ENCODE measurements at places on chromosomes 2 and 18.

DNA sequence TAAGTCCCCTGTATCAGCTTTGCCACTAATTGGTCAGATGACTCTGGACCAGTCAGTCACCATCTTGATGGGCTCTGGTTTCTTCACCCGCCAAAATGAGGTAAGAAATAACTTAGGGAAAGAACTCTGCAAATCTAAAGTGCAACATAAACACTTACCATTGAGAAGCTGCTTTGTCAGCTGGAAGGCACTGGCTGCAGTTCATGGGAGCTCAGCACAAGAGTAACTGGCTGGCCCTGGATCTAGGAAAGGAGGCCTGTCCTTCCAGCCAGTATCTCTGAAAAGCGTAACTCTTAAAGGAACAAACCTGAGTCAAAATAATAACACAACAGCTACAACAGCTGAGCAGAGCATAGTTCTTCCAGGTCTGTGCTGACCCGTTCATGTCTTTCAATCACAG, 123.9 kb downstream of the CACNB4 start:
- no peak for DNase-seq

DNA sequence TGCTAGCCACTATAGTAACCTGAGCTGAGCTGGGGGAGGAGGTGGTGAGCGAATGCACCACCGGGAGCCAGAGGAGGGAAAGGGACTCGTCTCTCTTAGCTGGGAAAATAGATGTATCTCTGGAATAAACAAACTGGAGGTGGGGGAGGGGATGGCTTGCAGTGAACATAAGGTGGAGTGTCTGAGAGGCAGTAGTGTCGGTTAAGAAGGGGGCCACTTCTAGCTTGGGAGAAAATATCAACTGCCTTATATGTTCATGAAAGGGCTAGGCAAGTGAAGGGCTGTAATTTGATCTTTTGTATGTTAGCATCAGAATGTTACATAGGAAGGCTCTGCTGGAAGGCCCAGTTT, 2.2 kb downstream of the SETBP1 start:
- DNase-seq, result no peak

DNA sequence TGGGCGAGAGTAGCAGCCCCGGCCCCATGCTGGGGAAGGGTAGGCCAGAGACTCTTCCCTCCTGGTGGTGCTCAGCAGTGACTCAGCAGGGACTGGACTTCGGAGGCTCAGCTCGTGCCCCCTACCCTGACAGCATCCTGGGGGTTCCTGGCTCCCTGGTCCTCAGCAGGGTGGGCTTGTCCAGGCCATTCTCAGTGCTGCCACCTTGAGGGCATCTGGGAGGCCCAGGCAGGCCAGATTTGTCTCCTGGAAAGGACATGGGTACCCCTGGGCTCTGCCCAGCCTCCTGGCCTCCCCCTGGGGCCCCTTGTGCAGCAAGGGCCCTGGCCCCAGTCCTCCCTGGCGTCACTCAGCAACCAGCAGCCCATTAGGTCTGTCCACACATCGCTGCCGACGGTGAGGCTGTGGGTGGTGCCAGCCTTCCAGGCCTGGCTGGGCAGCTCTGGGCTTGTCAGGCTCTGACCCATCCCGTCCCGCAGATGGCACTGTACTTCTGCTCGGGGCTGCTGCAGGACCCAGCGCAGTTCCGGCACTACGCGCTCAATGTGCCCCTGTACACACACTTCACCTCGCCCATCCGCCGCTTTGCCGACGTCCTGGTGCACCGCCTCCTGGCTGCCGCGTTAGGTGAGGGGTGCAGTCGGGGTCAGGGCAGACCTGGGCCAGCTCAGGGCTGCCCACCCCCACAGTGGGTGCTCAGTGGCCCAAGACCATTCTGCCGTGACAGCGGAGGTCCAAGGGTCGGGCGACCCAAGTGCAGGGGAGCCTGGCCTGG, 45.0 kb upstream of the ALPP start:
- no peak for DNase-seq

DNA sequence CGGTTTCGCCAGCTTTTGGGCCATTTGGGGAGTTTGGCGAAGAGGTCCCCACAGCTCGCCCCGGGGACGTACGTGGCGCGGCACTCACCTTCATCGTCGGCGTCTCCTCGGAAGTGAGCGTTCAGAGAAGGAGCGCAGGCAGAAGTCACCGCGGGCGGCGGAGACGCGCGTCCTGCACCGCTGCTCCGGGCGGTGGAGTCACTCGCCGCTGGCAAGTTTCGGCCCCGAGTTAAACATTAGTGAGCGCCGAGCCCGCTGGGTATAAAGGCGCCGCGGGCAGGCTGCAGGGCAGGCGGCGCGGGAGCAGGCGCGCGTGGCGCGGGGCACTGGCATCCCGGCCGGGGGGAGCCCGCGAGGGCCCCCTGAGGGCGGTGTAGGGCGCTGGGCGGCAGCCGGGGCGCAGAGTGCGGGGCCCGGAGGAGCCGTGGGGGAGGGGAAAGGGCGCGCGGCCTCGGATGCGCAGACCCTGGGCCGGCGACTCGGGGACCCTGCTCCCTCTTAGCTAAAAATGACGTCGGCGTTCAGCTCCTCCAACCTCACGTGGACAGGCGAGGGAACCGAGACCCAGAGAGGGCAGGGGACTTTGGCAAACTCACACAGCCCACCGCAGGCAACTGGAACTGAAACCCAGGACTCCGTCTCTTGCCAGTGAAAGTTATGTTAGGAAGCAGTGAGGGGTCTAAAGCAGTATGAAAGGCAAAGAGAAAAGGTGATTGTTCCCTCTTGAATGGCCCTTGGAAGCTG, at the start of gene DPP4:
TSS of gene DPP4 (minus strand) at position 328 of the 744 bp plus-strand sequence. CDS start at position 94, 234 bp downstream.
- no peak for DNase-seq

DNA sequence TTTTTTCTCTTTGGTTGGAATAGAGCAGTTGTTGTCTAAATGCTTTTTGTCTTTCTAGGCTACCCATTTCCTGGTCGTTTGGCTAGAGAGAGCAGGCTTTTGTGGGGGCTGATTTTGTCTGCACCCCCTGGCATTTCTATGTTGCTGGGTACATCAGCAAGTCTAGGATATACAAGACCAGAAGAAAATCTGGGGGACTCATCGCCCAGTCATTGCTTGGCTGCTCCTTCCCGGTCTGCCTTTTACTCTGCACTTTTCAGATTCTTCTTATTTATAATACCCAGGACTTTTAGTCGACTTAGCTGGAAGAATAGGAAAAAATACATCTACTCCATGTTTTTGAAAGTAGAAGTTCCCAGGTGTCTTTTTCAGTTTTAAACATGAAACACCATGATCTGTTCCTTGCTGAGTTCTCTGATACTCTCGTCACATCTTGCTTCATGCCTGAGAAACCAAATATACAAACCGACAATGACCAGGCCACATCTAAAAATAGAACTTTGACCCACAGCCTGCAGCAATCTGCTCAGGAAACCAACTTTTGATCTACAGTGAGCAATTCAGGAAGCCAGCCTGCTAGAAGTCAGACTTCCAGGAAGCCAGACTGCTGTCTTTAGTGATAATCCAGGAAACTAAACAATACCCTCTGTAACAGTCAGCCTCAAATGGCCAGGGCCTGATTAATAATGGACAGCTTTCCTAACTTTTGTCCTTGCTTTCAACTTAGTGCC, 163.8 kb upstream of the MEX3C start:
- no peak for DNase-seq

DNA sequence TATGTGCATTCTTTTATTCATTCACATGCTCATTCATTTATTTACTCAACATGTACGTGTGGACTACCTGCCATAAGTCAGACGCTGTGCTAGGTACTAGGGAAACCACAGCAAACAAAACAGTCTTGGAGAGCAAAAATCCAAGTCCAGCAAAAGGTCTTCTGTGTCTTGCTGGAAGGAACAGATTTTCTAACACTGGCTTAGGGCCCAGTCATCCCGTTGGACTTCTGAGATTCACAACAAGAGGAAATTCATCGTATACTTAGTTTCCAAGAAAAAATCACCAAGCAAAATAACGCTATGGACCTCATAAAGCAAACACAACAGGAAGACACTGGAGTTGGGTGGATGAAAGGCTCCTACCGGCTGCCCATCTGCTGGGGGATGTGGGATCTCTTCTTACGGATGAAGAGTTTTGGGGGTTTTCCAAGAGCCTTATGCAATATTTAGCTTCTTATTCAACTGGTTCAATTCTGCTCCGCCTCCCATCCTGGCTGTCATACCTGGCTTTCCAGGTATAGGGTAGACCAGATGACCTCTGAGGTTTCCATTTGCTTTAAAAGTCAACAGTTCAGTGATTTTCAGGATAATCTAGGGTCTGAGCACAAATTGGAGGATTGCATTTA, 262.7 kb downstream of the HAUS1 start:
- no peak for DNase-seq

GRCh38 chr2:13260402-13260801, 543.7 kb downstream of the TRIB2 start:
- no peak for DNase-seq

DNA sequence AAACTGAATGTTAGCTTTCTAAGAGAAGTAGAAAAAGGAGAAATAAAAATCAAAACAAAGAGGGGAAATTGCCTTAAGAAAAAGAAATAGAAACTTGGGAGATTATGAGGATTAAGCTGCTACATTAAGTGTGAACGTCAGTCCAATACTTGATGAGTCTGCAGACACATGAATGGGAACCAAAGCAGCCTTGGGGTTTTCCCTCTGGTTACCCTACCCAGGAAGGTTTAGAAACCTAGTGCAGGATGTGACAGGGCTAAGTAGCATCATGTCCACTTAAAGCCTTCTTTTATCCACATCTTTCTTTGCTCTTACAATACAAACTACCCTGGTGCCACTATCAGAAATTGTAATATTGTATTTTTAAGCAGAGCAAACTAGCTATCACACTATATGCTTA, 22.3 kb downstream of the SLC35F5 start:
- no peak for DNase-seq

- no peak for DNase-seq
Measured at GRCh38 chr2:213285404-213285803, 1.1 kb downstream of the SPAG16 start.

DNA sequence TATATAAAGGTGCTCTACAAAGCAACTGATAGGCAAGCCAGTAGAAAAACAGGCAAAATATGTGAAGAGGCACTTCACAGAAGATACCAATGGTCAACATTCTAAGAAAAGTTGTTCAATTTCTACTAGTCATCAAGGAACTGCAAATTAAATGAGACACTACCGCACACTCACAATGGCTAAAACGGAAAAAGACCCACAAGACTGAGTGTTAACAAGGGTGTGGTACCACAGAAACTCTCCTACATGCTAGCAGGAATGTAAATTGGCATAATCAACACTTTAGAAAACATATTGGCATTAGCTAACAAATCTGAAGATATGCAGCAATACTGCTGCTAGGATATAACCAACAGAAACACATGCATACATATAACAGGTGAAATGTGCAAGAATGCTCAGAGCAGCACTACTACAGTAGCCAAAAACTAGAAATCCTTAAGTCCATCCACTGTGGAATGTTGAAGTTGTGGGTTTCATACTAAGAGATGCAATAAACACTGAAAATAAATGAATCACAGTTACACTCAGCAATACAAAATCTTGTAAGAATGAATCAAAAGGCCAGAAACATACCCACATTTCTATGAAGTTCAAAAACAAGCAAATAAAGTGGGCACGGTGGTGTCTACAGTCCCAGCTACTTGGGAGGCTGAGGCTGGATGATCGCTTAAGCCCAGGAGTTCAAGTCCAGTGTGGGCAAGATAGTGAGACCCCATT, 9.2 kb downstream of the RNU4ATAC start:
- DNase-seq, result no peak

DNA sequence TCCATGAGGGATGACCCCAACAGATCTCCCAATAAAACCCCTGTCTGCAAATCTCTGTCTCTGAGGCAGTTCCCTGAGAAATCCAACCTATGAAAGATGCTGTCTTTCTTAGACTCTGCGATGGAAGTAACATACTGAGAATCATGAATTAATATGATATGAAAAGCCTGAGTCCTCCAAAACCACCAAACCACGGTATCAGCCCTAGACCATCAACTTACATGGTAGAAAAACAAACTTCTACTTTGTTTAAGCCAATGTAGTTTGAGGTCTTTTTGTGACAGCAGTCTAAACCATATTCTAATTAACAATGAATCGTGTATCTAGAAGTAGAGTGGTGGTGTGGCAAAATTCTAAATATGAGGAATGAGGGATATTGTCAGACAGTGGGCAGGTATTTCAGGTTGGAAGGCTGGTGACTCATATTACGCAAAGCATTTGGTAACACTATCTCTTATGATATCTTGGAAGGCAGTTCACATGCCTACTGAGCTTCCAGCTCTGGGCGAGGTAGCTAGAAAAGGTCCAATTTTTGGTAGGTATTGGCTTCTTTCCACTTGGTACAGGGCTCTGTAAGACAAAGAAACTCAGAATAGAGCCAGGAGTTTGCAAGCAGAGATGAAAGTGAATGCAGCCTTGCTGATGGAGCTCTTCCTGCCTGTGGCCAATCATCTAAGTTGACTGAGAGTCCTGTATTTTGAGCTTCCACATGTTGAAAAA, 215.8 kb downstream of the ZFP36L2 start:
- no peak for DNase-seq

- no peak for DNase-seq
Measured at GRCh38 chr2:6370753-6371551, 494.8 kb downstream of the CMPK2 start.

- DNase-seq, result no peak
Measured at GRCh38 chr18:45084206-45084605, 403.5 kb downstream of the SETBP1 start.

DNA sequence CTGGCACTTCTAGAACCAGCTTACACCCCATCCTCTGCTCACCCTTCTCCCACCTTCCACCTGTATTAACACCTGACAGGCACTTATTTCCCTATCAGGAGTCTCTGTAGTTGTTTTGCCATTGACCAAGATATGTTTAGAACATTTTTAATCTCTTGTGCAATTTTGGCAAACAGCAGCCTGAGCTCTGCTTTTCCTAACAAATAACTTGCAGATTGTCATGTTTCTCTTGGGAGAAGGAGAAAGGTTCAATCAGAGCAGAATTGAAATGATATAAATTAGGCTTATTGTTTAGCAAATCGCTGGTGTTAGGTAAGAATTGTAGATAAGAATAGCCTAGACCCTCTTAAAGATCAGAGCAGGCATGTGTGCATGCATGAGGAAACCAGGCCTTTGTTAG, 225.5 kb downstream of the PARD3B start:
- DNase-seq, result no peak

GRCh38 chr2:117770730-117771129, 43.8 kb upstream of the DDX18 start:
- no peak for DNase-seq
